ENCODE measurements at places on chromosomes 2 and 18. TPM values are rescaled to one million over a fixed set of nuclear protein-coding genes. Genes with fewer than 3 reads are reported as not detected.

DNA sequence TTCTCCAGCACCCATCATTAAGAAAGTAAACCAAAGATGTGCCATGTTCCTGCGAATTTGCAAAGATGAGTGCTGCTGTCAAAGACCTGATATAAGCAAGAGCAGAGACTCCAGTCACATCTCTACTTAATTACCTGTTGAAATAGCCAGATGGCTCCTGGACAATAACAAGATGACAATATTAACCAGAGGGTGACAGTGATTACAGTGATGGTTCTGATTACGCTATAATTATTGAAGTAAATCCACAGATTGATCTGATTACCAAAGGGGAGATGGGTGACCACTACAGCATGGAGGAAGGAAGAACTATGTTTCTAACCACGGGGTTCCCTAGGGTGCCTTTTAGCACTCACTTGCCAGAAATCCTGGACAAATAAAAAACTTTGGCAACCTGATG, 36.5 kb upstream of the AFF3 start:
- no peak for DNase-seq
- H3K27me3 ChIP-seq = no peaks in the 10 kb centered on the region
- H3K27ac ChIP-seq = no peak overlapping the region
- peaks cover 14% of the 10 kb centered on the region for H3K4me1 ChIP-seq
- H3K36me3 ChIP-seq = no peaks in the 10 kb centered on the region
- no peak overlapping the region for H3K4me3 ChIP-seq

DNA sequence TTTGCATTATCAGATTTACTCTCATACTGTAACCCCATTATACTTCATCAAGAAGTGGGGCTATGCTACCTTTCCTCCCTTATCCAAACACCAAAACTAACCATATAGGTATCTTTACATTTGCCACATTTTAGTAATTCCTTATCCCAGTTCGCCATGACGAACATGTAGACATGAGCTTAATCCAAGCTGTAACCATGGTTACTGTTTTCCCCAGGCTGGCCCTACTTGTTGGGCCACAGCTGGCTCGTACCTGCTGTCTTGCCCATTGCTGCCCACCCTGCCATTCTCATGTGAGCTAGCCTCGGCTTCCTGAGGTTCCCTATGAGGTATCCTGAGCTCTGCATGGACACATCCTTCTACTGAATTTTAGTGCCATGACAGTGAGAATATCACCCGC, 117.7 kb downstream of the PARD3B start:
- no peaks in the 10 kb centered on the region for H3K27me3 ChIP-seq
- H3K4me1 ChIP-seq = peaks cover 18% of the 10 kb centered on the region
- no peak overlapping the region for H3K27ac ChIP-seq
- no peaks in the 10 kb centered on the region for H3K36me3 ChIP-seq
- no peak overlapping the region for H3K4me3 ChIP-seq
- no peak for DNase-seq

- no peaks in the 10 kb centered on the region for H3K36me3 ChIP-seq
- no peak overlapping the region for H3K4me3 ChIP-seq
Measured at GRCh38 chr2:224202281-224202865, 163.3 kb upstream of the SERPINE2 start.

DNA sequence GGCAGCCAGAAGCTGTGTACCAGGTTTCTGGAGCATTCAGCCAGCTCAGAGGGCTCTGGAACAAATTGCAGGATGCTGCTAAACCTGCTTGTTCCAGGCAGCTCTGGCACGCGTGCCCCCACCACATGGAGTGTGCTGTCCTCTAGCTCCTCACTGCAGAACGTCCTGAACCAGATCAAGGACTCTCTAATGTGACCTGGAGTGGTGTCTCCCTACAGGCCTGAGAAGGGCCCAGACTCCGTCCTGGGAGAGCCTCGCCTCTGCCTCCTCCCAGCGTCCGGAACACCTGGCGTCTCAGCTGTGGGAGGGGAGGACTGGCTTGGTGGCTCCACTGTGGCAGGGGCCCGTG, 115.6 kb upstream of the GPC1 start:
- DNase-seq = no peak
- H3K4me3 ChIP-seq = no peak overlapping the region
- no peaks in the 10 kb centered on the region for H3K36me3 ChIP-seq
- peaks cover 14% of the 10 kb centered on the region for H3K27me3 ChIP-seq
- H3K27ac ChIP-seq = no peak overlapping the region

The FZD7 gene
- total RNA-seq = 35.2 TPM

The CD8B2 gene
- total RNA-seq = not detected

Measured in left ventricle myocardium inferior (tissue), 1 donor.